Activated CD4-positive, alpha-beta T cell treated with anti-CD3 and anti-CD28 coated beads for 24 hours (primary cell): ENCODE measurements at places on chromosomes 6 and 20.
A peak's percentile ranks its signal among the peaks of the same experiment; 100 is the strongest.

- DNase-seq, result no peak
These were observed 229.8 kb upstream of the SASH1 start for GRCh38 chr6:148112851-148113319.

- no peak for DNase-seq
These were observed 59.7 kb downstream of the TMEM200A start for GRCh38 chr6:130425537-130425936.

GRCh38 chr6:109623288-109623687 is 67.7 kb downstream of the AK9 start:
- DNase-seq, result no peak

DNA sequence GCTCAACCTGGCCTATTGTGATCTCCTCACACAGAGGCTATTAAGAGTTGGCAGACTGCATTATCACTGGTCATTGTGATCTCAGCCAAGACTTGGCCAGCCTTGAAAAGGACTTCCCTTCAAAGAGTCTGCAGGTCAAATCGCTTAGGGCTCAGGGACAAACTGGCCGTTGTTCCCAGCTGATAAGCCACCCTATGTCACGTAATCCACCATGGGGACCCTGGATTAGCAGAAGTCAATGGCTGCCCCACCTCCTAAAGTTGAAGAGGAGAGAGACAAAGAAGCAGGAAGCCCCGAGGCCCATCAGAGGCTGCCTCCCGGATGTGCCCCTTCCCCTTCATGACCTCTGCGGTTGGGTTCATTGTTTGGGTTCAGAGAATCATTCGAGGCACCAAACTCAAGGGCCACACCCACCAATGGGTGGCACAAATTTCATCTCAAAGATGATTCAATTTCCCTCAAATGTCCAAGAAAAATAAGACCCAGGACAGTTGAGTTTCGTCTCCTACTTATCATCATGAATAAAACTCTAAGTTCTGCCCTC is 56.6 kb downstream of the BPIFB1 start:
- no peak for DNase-seq

DNA sequence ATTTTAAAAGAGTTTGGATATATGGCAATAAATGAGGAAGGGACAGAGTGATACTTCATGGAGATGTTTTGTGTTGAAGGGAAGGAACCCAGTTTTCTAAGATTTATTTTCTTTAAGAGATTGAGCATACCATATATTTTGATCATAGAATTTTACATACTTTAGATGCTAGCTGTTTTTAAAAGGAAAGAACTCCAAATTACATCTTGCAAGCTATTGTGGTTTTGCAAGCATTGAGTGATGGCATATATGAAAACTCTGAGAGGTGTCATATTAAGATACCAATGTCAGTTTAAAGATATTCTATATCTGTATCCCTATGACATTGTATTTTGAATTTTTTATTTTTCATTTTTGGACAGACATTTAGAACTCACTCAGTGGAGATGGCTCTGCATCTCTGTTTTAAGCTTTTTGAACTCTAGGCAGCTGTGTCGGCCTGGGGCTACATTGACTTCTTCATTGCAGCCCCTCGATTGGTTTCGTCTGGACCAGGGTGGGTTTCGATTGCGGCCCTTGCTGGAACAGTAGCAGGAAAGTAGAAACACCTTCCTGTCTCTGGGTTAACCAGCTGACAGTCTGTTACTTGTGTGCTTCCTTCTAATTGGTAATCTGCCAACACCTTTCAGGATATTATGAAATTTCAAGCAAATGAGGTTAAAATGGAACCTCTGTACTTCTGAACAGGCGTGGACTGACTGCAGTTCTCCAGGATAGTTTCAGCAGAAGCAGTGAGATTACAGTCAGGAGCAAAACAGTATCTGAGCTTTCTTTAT is 14.0 kb downstream of the IGF2R start:
- no peak for DNase-seq

GRCh38 chr6:131331151-131331550 is 195.9 kb downstream of the AKAP7 start:
- no peak for DNase-seq

DNA sequence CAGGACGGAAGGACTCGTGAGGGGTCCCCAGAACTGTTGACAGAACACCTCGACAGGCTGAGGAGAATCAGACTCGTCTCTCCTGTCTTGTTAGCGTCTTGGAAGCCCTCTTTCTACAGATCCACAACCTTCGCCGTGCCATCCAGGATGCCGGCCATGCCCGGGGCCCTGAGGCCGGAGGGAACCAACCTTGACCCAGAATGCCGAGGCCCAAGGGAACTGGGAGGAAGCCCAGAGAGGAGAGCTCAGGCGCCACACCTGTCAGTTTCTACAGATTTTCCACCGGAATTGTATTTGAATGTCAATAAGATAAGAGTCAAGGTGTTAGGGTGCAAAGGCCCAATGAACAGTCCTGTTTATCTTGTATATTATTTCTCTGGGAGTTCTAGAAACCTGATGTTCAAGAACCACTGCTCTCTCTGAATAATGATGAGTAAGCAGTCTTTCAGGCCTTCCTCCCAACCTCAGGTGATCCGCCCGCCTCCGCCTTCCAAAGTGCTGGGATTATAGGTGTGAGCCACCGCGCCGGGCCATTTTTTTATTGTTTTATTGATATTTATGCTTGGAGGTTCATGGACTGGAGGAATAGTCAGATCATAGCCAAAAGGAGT is 799 bp upstream of the ME1 start:
- no peak for DNase-seq

DNA sequence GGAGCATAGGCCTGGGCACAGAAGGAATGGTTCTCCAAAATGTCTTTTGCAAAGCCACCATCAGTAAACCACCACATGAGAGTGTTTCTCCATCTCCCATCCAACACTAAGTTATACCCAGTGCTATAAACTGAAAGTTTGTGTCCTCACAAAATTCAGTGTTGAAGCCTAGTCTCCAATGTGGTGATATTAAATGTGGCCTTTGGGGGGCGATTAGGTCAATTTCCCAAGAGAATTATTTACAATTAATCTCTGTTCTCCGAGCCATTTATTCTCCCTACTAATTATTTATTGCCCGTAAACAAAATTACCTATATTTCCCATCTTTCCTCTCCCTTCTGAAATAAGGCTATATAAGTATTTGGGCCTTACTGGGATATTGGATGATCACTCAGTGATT is 26.1 kb downstream of the OR2B2 start:
- DNase-seq, result no peak

DNA sequence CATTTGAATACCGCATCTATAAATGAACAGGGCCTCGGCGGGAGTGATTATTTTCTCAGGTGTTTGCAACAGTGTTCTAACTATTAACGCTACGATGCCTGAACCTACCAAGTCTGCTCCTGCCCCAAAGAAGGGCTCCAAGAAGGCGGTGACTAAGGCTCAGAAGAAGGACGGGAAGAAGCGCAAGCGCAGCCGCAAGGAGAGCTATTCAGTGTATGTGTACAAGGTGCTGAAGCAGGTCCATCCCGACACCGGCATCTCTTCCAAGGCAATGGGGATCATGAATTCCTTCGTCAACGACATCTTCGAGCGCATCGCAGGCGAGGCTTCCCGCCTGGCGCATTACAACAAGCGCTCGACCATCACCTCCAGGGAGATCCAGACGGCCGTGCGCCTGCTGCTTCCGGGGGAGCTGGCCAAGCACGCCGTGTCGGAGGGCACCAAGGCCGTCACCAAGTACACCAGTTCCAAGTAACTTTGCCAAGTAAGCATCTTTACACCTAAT is 70.9 kb downstream of the HFE start:
- DNase-seq, result peak; percentile 74

- peak; percentile 40 for DNase-seq
These were observed 136.3 kb downstream of the ZMYND8 start for GRCh38 chr20:47220161-47220582.

DNA sequence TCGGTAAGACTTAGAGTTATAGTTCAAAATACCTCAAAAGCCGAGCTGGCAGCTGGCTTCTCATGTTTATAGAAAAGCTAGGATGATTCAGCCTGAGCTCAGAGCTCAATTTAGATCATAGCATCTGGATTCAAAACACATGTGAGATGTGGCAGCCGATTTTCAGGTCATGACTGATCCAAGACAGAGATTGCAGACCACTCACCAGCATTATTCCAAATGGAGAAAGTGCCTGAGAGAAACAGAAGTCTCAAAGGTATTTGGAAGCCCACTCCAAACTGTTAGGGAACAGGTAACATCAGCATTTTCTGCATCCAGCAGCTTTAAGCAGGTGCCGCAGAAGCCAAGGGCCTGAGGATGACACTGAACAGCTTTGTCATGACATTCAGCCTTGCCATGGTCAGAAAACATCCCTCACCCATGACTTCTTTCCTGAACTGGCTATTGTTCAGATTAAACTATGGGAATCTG is 102.2 kb downstream of the BACH2 start:
- no peak for DNase-seq
